ENCODE measurements at places on chromosomes 2 and 18.

DNA sequence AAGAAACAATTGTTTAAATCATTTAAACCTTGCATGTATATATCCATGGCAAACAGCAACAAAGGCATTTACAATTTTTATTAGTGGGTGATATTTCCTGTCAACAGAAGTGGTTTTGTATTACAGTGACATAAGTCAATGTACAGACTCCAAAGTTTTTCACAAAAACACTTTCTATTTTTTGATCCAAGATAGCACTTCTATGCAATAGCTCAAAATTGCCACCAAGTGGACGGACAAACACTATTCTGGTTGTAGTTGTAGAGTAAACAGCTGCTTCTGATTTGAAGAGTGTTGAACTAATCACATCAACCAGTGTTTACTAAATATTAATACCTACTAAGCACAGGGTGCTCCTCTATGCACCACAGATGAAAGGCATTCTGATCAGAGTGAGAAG is 421.4 kb downstream of the NCKAP5 start:
- no peak for DNase-seq

DNA sequence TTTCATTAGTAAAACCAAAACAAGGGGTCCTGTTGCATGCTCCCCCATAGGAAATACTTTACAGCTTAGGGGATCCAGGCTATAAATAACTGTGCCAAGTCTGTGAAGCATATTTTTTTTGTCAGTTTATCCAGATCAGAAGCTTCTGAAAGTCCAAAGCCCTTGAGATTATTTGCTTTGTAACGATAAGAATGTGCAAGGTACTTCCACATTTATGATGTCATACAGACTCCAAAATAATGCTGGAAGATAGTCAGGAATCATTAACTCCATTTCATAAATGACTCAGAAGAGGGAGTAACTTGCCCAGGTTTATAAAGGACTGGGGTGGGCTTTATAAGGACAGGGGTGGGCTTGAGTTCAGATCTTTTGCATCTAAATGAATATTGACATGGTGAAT is 29.3 kb downstream of the RDH14 start:
- DNase-seq: no peak

DNA sequence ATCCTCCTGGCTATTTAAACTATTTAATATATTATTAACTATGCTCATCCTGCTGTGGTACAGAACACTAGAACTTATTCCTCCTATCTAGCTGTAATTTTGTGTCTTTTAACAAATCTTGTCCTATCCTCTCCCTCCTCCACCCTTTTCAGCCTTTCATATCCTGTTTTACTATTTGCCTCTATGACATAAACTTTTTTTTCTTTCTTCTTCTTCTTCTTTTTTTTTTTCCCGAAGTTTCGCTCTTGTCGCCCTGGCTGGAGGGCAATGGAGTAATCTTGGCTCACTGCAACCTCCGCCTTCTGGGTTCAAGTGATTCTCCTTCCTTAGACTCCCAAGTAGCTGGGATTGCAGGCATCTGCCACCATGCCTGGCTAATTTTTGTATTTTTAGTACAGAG is 201.5 kb downstream of the LPIN1 start:
- DNase-seq: no peak

DNA sequence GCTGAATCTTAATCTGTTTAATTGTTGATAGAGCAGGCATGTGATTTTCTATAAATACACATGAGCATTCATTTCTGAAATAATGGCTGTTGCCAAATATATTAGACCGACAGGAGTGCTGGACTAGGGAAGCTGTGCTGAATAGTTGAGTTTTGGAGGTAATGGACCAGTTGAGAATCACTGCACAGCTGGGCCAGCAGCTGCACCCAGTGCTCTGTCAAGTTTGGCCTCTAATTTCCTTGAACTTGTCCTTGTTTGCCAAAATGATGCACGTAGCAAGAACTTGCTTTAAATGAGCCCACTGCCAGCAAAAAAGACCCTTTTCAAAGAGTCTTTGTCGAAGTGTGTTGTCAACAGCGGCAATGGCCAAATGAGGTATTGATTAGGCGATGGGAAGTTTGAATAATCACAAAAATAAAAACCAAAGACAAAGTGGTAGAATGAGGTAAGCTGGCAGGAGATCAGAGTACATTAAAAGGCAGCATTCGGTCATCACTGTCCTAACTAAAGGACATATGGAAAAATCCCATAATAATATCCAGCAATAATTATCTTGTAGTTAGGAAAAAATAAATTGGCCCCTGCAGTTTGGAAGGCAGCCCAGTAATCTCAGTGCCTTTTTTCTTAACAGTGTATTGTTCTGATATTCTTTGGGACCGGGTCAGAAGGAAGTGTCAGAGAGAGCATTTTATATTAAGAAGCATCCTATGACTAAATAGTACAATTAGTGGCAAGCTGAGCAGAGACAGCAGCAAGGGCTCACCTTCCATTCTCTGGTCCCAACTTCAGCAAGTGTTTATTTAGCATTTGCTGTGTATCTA is 126.2 kb downstream of the RAPGEF4 start:
- DNase-seq: no peak

DNA sequence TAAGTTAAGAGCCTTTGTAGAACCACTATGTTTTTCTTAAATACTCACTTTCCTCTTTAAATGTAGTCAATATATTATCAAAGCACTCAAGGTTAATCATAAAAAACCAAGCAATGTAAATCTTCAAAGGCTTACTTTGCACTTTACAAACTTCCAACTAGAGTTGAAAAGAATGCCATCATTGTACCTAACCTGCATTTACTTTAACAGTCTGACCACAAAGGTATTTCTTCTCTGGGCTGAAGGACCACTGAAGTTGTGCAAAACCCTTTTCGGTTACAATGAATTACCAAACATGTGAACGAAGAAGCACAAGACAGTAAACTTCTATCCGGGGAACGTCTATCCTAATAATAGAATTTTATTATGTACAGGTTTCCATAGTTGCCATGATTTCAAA is 3.0 kb downstream of the HNRNPLL start:
- DNase-seq: no peak

Data from D341Med (cell line).